SK-MEL-5 (cell line): ENCODE measurements at places on chromosomes 16 and 17.

- no peak for DNase-seq
Measured at GRCh38 chr17:3543453-3543852, 14.2 kb downstream of the TRPV3 start.

GRCh38 chr16:324451-325334 is 27.8 kb downstream of the AXIN1 start:
- no peak for DNase-seq

- DNase-seq, result no peak
Measured at GRCh38 chr16:54936201-54936978, 5.7 kb downstream of the IRX5 start.

DNA sequence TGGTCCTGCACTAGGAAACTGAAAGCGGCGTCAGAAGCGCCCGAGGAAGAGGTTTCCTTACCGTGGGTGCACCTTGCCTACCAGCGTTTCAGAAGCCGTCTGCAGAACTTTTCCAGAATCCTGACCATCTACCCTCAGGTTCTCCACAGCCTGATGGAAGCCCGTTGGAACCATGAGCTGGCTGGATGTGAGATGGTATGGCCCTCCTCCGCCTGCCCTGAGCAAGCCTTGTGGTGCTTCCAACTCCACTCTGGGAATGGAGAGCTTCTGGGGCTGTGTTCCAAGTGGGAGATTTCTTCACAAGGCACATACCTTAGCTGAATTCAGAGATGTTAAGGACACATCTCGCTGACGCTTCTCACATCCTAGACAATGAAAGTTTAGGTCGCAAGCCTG is 51.8 kb upstream of the ENDOV start:
- no peak for DNase-seq

- DNase-seq, result no peak
Measured at GRCh38 chr17:51132964-51133319, 12.3 kb upstream of the SPAG9 start.

GRCh38 chr16:78879011-78879410 is 721.5 kb downstream of the MAF start:
- DNase-seq, result no peak

DNA sequence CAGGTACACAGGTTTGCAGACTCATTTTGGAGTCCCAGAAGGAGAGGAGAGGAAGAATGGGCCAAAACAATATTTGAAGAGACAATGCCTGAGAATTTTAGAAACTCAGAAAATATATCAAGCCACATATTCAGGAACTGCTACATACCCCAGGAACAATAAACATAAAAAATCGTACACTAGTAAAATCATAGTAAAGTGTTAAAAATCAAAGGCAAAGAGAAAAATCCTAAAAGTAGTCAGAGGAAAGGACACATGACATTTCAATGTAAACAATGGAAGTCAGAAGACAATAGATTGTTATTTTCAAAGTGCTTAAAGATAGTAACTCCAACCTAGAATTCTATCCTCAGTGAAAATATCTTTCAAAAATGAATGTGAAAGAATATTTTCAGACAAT is 28.5 kb upstream of the NACA2 start:
- no peak for DNase-seq

- peak; percentile 72 for DNase-seq
Measured at GRCh38 chr17:61389670-61390478, 9.8 kb upstream of the TBX2 start.

DNA sequence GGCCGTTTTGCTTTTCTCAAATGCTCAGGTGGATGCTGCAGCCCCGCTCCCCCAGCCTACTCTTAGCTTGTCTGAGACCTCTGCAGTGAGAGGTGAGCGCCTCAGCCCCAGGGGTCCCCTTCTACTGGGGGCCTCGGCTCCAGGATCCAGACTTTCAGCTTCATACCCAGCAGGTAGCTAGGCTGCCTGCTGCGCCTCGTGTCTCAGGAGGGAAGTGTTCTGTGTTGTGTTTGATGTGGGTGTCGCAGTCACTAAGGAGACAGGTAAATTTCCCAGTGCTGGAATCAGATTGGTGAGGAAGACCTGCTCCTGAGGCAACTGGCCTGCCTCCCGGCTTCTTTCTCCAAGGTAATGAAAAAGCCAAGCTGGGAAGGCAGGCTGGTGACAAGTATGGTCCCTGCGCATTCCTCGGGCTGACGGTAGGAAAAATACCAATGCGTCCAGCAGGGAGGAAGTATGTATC is 604.0 kb upstream of the SALL1 start:
- no peak for DNase-seq

DNA sequence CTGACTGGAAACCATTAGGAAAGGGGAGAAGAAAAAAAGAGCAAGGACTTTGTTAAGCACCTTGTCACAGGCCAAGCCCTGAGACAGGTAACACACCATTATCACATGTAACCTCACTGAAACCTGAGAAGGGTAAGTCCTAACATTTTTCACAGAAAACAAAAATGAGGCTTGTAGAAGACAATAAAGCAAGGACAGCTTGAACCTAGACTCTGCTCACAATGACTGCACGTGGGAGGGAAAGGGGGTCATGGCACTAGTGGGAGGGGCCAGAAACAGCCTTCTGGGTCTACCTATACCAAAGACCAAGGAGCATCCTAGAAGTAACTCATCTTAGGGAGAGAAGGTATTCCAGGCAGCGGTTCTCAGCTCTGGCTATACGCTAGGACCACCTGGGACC is 7.5 kb downstream of the TK2 start:
- DNase-seq, result no peak

GRCh38 chr17:79737922-79738578 is 7.3 kb downstream of the ENPP7 start:
- no peak for DNase-seq

GRCh38 chr16:26050472-26050871 is 358.7 kb downstream of the HS3ST4 start:
- DNase-seq, result no peak

DNA sequence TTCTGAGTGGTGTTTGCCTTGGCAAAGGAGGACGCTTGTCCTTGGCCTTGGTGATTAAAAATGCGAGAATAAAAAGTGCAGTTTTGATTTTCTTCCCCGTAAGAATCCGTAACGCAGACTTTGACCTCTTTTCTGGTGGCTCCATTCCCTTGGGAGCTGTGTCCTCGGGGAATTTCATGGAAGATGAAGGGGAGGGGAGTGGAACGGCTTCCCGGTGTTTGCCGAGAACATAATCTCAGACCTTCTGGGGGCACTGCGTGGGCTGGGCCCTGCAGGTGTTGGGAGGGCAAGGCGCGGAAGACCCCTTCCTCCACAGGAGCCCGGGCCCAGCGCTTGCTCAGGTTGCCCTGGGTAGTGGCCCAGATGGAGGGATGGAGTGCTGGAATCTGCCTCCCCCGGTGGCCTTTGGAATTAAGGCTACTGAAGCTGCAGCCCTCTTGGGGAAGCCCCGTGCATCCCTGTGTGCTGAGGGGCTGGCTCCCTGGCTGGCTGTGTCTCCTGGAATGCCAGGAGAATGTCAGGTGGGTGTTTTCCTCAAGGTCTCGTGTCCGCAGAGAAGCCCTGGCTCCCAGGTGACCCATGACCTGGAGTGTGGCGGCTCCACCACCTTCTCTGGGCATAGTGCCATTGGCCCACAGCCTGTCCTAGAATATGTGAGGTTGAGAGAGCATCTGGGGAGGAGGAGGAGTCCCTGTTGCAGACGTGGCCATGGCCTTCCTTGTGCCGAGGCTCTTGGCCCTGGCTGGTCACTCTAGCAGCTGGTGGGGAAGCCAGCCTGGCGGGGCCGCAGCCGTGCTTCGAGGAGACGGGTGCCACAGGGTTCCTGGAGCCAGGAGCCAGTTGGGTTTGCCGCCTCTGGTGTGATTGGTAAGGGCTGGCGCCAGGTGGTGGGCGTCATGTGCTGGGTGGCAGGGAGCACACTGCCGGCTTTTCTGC is 3.1 kb downstream of the BAIAP2 start:
- no peak for DNase-seq

DNA sequence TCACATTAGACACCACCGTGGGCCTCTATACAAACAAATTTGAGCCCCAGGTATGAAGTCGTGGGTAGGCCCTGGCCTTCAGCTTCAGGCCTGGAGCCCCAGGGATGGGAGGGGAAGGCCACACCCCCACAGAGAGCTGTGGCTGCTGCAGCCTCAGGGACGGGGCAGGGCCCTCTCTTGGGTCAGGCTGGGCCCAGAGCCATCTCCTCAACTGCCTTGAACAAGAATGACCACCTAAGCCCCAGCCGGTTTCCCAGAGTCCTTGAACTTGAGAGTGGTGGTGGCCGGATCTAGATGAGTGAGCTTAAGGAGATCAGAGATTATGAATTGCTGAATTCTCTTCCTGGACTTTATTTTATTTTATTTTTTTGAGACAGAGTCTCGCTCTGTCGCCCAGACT is 18.6 kb downstream of the SCNN1B start:
- no peak for DNase-seq

DNA sequence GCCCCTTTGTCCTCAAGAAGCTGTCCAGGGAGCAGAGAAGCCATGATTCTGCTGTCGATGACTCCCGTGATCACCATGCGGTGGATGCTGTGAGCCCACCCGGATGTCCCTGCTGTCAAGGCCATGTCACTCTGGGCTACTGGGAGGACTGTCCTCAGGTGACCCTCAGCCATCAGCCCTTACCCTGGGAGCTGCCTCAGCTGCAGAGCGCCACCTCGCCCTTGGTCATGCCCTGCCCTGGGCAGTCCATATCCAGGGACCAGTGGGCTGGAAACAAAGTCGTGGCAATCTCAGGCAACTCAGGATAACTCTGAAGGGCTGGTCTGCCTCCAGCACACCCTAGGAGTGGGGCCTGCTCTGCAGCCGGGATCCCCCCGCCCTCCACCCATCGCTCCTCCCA is 63.6 kb downstream of the CACNG5 start:
- DNase-seq, result no peak

- DNase-seq, result no peak
Measured at GRCh38 chr16:89331371-89332109, 114.0 kb downstream of the ZNF778 start.

DNA sequence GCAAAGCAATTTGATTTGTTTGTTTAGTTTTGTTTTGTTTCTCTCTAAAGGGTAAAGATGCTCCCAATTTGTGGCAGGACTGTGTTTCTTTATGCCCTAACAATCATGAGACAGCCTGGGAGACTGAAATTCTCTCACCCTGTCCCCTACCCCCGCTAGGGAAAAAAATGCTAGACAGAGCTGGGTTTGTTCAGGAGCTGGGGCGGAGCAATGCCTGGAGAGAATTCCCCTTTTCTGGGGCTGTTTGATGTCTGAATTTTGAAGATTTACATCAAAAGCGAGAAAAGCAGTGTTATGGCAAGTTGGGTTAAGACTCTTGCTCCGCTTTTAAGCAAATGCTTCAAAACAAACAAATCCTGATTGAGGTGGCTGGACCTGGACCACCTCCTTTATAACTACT is 8.4 kb downstream of the MAF start:
- DNase-seq, result no peak

DNA sequence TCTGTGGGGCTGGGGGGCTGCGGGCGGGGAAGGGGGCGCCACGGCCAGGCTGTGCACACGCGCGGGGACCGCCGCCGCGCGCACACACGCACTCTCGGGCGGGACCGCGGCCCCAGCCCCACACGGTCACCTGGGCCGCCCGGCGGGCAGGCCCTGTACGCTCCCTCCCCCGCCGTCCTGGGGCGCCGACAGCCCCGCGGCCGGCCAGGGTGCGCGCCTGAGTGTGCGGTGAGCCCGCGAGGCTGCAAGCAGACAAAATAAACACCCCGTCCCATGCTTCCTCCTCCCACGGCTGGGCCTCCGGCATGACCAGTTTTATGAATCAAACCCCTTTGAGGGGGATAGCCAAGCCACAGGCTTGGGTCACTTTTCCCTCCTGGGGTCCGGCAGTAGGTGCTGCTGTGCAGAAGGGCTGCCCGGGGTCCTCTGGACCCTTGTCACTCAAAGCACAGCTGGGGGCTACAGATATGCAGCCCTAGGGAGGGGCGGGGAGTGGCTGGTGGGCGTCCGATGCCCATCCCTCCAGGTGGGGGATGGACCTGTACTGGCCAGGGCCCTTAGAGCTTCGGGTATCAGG is 441 bp downstream of the VASN start:
- no peak for DNase-seq

- no peak for DNase-seq
Measured at GRCh38 chr17:43871946-43872690, 25.1 kb downstream of the CD300LG start.

GRCh38 chr16:53089434-53090285 is 34.9 kb downstream of the CHD9 start:
- no peak for DNase-seq

DNA sequence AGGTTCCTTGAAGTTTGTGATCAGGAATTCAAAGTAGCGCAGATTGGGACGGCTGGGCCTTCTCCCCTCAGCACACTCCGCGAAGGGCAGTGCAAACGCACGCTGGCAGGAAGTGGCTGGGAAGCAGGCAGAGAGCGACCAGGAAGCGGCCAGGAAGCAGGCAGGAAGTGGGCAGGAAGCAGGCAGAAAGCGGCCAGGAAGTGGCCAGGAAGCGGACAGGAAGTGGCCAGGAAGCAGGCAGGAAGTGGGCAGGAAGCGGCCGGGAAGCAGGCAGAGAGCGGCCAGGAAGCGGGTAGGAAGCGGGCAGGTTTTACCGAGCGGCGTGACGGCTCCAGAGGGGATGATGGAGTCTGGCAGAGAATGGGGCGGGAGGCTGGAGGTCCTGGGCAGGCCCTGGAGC is 3.2 kb downstream of the DPEP1 start:
- DNase-seq, result no peak

GRCh38 chr17:70232466-70232865 is 63.1 kb downstream of the KCNJ2 start:
- DNase-seq, result no peak

GRCh38 chr17:76080768-76081287 is 1.8 kb downstream of the ZACN start:
- no peak for DNase-seq

DNA sequence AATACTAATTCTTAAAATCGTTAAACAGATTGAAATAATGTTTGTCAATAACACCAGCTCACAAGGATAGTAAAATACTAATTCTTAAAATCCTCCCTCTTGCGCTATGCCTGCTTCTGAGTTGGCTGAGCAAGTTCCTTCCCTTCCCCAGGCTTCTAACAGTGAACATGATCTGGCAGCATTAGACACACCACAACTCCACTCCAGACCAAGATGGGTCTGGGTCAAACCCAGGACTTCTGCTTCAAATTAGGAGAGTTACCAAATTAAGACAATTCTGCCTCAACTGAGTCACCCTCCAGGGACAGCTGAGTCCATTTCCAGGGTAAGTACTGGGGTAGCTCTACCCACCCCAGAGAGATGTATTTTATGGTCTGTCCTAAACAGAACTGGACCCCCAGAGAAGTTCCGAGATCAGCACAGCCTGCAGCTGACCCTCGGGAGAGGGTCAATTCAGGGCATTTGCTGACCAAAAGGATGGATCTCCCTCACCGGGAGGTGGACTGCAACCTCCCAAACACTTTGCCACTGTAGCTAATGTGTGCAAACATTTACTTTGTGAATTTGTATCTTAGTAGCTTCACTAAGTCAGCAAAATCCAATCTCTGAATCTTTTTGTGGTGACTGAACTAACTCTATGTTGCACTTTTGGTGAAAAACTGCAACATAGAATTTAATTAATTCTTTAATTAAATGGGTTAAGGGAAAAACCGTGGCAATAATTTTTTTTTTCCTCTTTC is 48.8 kb downstream of the ADCY9 start:
- DNase-seq, result no peak

GRCh38 chr16:4755687-4756086 is 11.3 kb downstream of the ZNF500 start:
- DNase-seq, result no peak

GRCh38 chr17:82880620-82881323 is 41.0 kb upstream of the ZNF750 start:
- no peak for DNase-seq
